ENCODE measurements at places on chromosomes 3 and 15.

DNA sequence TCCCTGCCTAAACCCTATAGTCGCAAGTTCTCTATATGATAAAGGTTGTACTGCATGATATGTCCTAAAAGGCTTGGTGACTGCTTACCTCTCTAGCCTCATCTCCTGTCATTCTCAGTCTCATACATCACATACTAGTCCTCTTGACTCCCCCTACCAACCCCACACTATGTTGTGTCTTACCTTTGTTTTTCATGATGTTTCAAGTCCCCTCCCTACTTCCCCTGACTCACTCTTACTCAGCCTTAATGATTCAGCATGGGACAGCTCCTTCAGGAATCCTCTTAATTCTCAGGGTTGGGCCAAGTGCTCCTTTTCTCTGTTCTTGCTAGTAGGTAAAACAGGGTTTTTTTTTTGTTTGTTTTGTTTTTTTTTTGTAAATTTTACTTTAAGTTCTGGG, 49.6 kb downstream of the SLMAP start:
- DNase-seq: no peak

GRCh38 chr3:57179580-57180410, 14.6 kb upstream of the IL17RD start:
- no peak for DNase-seq

DNA sequence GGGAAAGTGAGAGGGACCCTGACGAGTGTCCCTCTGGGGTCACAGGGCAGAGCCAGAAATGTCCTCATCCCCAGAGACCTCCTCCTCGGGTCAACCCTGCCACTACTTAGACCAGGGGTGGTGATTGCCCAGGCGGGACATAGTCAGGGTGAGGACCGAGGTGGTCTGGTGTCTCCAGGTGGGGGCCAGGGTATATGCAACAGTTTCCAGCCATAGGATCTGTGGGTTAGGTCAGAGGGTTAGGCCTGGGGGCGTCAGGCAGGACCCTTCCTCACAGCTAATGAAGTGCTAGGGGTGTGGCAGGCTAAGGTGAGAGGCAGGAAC, 22.3 kb upstream of the FBLN2 start:
- no peak for DNase-seq

DNA sequence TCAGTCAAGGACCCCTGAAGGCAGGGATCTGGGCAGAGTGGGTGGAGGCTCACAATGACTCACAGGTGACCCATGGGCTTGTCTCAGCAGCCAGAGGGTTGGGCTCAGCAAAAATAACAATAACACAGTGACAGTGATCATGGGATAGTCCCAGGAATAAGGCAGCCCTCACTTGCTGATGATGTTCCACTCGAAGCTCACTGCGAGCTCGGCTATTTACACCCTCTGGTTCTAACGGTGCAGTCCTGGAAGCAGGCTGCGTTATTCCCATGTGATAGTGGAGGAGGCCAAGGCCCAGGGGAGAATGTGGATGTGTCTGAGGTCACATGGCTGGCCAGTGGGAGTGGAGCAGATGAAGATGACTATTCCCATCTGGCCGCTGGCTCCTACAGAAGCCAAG, 16.2 kb downstream of the CCDC33 start:
- DNase-seq: no peak

DNA sequence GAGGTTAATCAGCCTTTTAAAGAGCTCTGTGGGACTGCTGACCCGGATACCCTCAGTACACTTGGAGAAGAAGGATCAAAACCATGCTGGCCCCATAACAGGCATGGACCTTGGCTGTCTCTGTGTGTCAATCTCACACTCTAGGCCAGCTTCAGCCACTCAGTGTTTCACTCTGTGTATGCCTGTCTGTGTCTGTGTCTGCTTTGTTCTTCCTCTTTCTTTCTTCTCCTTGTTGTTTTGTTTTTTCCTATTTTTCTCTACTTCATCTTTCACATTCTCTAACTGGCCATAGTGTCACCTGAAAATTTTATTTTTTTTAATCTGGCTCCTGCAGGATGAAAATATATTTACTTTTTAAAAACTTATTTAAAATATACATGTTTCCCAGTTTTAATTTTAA, 51.1 kb downstream of the SERP1 start:
- DNase-seq: no peak

- no peak for DNase-seq
Observed at GRCh38 chr3:36058404-36059030, 321.8 kb upstream of the STAC start.

GRCh38 chr3:26437678-26438077, 184.9 kb upstream of the LRRC3B start:
- no peak for DNase-seq

DNA sequence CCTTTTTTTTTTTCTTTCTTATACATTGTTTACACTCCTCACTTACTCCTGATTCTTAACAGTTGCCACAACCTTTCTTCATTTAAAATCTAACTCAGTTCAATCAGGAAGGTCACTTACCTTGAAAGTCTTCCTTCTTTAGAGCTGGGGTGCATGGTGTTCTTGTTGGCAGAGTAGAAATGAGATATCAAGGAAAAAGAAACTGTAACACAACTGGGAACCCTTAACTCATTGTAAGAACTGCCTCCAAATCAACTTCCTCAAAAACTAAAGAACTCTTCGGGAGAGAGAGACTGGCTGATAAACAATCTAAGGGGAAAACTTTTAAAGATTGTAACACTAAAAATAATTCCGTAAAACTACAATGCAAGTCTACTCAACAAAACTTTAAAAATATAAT, 1.4 kb upstream of the APPL1 start:
- DNase-seq: no peak

DNA sequence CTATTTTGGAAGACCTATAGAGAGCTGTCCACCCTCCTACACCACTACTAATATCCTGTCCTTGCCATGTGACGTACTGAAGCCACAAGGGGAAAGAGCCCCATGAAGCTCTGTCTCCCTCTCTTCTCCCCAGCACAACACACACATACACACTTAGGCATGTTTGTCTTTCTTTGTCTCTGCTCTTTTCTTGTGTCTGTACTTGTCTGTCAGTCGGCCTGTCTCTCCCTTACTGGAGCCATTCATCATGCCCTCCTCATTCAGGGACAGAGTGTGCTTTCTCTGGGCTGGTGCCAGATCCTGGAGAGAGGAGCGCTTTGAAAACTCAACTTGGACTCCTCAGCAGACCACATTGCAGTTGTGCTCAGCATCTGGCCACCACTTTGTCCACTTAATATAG, 47.6 kb downstream of the PSMD6 start:
- no peak for DNase-seq

DNA sequence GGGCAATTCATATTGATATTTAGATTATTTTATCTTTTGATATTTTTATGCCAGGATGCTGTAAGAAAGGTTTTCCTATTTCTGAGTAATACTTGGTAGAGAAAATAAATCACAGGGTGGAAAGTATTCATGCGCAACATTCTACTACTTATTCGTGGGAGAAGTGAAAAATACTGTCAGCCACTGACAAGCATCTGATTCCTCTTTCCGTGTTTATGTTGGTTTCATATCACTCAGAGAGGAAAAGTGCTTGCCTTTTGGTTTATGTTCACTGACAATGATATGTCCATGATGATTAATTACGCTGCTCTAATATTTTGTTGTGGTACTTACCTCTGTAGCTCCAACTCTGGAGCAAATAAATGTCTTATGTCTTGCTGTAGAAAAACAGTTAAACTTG, 429.4 kb downstream of the EDEM1 start:
- no peak for DNase-seq

DNA sequence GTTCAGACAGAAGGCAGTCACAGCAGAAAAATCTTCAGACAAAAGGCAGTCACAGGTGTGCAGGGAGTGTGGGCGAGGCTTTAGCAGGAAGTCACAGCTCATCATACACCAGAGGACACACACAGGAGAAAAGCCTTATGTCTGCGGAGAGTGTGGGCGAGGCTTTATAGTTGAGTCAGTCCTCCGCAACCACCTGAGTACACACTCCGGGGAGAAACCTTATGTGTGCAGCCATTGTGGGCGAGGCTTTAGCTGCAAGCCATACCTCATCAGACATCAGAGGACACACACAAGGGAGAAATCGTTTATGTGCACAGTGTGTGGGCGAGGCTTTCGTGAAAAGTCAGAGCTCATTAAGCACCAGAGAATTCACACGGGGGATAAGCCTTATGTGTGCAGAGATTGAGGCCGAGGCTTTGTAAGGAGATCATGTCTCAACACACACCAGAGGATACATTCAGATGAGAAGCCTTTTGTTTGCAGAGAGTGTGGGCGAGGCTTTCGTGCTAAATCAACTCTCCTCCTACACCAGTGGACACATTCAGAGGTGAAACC, 27.6 kb downstream of the ZNF589 start:
- DNase-seq: no peak

DNA sequence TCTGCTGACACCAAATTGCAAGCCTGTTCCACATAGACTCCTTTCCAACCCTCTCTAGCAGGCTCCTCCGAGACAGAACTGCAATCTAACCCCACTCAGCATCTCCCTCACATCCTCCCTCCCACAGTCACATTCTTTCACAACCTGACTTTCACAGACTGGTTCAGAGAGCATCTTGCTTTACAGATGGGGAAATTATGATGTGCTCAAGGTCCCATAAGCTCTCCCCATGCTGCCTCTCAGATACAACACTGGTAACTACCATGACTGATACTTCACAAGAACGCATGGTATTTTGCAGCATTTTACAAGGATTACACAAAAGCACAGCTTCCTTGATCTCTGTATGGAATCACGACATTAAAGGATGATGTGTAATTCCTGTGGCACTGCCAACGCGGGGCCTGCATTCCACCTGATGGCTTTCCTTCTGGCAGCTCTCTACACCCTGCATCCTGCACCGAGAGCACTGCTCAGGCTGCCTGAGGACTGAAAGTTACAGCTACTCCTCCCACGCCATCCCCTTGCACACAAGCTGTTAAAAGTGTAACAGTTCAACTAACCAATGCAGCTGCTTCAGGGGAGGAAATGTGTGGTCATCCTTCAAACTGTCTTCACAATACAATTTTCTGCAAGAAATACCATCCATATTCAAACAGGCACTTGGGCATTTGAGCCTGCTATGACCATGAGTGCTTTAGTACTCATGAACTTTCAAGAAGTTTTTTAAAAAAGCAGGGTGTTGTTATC, 27.6 kb downstream of the TBC1D2B start:
- no peak for DNase-seq

- DNase-seq: peak; percentile 74
Observed at GRCh38 chr3:194250098-194251002, 100.8 kb downstream of the CPN2 start.

- no peak for DNase-seq
Observed at GRCh38 chr15:58707397-58707796, 42.1 kb downstream of the ADAM10 start.

DNA sequence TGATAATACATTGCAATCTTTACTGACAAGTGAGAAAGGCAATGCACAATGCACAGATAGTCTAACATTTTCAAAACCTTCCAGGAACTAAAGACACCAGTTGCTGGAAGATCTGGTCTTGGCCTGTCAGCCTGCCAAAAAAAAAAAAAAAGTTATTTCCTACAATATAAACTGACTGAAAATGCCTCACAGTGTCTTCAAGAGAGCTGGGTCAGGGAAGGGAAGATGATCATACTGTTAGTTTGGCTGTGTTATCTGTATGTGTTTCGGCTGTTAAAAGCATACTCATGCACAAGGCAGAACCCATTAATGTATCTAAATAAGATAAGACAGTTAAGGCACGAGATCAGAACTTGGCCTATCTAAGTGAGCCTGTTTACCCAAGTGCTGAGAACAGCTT, 673.4 kb downstream of the MECOM start:
- no peak for DNase-seq

DNA sequence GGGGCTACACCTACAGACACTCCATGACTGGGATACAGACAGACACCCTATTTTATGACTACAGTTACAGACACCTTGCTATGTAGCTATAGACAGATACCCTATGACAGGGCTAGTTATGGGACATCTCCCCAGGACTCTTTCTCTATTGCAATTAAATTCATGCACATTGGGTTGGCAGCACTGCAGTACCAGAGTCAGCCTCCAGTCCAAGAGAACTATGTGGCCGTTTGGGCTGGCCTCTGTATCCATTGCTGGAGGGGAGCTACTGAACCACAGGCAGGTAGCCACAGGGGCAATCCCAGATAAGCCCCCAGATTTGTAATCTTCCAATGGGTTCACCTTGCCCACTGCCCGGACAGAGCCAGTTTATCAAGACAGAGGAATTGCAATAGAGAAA, 108.4 kb upstream of the SPATA16 start:
- DNase-seq: no peak

DNA sequence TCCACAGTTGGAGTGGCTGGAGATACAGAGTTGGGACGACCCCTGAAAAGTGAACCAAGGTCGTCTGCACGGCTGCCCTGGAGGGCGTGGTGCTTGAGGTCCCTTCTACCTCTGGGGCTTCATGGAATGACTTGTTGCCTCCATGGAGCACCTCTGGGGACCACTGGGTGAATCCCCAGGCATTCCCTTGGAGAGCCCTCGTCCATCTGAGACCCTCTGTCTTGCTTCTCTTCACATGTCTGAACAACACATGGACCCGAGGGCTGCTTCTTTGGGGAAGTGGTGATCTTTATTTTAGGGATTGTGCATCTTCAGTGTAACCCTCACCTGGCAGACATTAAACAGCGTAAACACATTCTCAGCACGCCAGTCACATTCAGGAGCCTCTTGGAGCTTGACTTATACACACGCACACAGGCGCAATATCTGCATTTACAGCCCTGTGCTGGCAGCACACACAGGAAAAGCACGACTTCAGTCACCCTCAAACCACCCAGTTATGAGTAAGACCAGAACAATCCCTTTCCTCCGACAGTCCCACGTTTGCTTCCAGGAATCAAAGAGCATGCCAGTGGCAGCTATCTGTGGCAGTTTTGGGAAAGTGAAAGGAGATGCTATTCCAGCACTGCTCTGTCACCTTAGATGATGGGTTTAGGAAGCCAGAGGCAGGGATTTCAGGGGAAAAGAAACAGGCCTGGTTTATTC, 12.6 kb downstream of the FAM107A start:
- peak; percentile 5 for DNase-seq

- DNase-seq: no peak
Observed at GRCh38 chr3:61683549-61684236, 122.3 kb downstream of the PTPRG start.

DNA sequence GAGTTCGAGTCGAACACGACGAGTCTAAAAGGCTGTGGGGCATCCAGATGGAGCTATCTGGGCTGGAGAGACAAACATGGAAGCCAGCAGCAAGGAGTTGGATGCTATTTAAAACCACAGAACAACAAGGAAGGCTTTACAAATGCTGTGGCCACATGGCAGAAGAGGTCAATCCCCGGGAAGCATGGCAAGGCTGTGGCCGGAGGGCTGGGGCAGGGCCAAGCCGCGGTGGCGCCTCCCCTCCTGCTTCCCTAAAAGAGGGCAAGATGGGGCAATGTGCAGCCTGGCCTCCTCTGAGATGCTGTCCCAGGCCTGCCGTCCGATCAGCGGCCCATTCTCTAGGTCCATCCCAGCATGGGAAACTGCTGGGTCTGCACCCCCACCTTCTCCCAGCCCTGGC, 139.1 kb downstream of the SRGAP3 start:
- DNase-seq: no peak

- no peak for DNase-seq
Observed at GRCh38 chr3:88824666-88825564, 282.5 kb upstream of the EPHA3 start.

Data from D341Med (cell line).